ENCODE measurements at places on chromosomes 11 and 22.

DNA sequence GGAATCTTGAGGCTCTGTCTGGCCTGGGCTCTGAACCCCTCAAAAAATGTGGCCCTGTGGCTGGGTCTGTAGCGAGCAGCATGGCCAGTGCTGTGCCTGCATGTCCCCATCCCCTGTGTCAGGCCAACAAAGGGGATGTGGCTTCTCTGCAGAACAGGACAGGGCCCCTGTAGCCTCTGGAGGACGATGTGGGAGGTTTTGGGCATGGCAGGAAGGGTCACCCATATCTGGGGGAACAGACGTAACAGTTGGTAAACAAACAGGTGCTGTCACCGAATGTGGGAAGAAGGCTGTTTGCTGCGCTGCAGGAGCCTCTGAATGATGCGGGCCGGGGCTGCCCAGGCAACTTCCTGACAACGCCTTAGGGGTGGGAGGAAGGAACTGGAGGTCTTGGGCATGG is 35.0 kb downstream of the LRP5 start:
- no peak for DNase-seq

GRCh38 chr11:58622344-58622743 is at the start of gene CNTF:
CNTF (plus strand) TSS chr11:58622665; CDS start chr11:58622753, 88 bp downstream.
- DNase-seq = no peak

DNA sequence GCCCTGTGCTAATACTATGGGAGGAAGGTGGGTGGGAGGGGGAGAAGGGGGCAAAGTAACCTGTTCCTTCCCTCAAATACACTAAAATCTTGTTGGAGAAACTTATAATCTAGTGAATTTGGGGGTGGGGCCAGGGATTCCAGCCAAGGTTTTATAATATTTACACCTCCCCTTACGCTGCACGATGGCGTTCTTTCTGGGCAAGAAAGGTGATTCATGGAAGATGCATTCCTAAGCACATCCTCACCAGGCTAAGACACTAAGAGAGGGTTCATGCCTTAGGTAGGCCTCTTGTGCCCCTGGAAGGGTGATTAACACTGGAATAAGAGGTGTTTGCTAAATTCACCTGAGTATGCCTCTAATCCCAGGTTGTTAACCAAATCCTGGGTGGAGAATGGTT is 82.6 kb downstream of the BARX2 start:
- no peak for DNase-seq

DNA sequence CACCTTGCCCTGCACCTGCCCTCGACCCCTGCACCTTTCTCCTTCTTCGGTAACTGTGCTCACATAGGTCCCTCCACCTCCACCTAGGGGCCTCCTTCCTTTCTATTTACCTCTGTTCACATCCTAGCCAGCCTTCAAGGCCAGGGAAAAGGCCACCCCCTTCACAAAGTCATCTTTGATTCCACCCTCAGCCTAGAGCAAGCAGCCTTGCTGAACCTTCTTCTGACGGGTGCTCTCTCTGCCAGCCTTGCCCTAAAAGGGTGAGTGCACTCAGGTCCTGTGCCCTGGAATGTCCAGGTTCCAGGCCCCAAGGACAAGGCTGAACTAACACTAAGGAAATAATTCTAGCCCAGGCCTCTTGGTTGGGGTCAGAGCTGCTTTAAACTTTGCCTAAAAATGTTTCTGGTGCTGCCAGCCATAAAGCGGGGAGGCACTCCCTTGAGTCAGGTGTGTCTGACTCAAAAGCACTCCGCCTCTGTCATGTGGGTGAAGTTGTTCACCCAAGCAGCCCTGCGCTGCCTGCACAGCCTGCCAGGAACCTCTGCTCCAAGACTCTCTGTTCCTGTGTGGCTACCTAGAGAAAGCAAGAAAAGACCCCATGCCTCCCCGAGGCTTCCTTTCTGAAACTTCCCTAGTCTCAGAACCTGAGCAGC is 9.2 kb upstream of the FAM83F start:
- no peak for DNase-seq

- DNase-seq = no peak
These were observed 110.3 kb downstream of the BRD1 start for GRCh38 chr22:49717322-49717919.

DNA sequence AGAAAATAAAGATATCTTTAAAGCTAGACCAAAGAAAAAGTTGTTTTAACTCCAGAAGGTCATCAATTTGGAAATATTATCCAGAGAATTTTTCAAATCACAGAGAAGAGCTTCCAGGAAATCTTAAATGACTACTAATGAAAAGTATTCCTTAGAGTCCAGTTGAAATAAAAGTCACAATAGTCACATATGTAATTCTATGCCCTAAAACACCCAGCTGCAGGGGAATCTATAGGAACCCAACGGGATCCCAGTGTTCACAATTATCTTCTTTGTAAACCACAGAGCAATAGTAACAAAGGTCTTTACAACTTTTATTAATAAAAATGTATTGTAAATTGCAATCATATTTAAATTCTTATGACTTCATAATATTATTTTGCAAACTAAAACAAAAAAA is 27.1 kb downstream of the MPPED2 start:
- no peak for DNase-seq

GRCh38 chr11:8564526-8564925 is 29.5 kb downstream of the STK33 start:
- DNase-seq = no peak

- DNase-seq = no peak
These were observed 46.5 kb downstream of the TMEM123 start for GRCh38 chr11:102406099-102406498.

DNA sequence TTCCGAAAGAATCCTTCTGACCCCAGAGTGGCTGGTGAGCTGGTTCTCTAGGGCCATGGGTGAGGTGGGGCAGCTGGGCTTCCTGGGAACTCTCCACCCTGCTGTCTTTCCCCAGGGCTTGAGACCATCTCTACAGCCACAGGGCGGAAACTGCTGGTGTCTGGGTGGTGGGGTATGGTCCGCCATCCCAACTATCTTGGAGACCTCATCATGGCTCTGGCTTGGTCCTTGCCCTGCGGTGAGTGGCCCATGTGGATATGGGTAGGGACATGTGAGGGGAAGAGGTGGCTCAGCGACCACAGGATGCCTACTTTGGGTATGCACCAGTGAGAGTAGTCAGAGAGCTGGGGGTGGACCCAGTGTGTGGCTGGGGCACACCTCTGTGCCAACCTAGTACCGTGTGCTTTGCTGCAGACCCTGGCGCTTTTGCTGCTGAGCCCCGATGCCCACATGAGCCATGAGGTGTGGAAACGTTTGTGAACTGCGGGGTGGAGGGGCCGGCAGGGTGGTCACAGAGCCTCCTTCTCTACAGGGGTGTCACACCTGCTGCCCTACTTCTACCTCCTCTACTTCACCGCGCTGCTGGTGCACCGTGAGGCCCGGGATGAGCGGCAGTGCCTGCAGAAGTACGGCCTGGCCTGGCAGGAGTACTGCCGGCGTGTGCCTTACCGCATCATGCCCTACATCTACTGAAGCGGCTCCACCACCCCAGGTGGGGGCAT is 2.0 kb downstream of the ZNHIT2 start:
- DNase-seq = no peak

DNA sequence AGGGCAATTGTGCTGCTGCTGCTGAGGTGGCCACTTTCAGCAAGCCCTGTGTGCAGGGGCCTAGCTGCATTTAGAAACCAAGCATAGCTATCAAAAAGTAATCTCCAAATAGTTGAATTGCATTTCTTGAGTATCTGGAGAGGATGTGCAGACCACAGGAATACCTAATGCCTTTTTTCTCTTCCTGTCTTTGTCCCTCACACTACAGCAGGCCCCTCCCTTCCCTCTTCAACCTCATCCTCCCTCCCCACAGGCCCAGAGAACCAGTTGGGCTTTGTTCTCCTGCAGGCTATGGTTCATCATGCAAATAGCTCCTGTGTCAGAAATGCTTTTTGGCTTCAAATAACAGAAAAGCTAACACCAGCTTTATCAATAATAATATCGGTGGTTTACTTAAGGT is 47.7 kb downstream of the DKK3 start:
- no peak for DNase-seq

DNA sequence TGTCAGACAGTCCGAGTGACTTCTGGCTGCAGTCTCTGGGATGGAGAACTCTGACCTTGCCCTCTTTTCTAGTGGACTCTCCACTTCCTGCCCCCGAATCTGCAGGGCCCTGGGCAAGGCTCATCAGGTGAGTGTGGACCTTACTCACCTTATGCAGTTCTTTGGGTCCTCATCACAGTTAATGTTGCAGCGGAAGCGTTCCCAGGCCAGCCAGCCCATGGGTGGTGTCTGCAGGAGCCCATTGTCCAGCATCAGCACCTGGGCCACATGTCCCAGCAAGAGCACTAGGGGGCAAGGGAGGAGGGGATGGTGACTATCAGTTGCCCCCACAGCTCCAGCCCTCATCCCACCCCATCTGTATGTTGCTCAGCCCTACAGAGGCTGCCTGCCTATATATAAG is 2.3 kb downstream of the NAGA start:
- no peak for DNase-seq

- DNase-seq = no peak
These were observed 20.9 kb downstream of the PANX1 start for GRCh38 chr11:94149431-94150017.

- DNase-seq = no peak
These were observed 430.8 kb upstream of the CNTN5 start for GRCh38 chr11:98589967-98590366.

DNA sequence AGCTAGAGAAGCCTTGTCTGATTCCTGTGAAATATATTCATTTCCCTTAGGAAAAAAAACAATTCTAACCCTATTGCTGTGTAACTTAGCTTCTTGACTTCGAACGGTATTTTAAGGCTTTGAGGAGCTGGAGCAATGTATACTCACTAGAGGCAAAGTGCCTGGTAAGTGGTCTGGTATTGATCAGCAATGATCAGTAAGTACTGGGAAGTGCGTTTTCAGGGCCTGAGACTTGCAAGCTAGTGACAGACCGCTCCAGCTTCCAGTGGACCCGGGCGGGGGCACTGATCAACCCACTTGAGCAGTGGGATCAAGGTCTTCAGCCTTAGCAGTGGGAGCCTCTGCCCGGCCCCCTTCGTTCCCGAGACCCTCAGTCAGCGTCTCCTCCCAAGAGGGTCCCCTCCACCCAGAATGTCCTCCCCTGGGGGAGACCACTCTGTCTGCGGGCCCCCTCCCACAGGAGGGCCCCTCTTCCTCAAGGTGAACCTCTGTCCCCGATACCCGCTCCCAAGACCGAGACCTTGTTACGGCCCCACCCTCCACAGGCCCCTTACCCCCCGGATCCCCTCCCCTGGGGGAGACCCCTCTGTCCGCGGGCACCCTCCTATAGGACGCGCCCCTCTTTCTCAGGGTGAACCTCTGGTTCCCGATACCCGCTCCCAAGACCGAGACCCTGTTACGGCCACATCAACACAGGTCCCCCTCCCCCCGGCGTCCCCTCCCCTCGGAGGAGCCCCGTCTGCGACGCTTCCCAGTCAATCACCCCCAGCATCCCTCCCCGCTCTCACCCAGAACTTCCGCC is 452 bp upstream of the ATXN10 start:
- DNase-seq = no peak

- no peak for DNase-seq
These were observed 9.4 kb downstream of the UEVLD start for GRCh38 chr11:18578975-18579598.

- no peak for DNase-seq
These were observed 3.8 kb downstream of the AMOTL1 start for GRCh38 chr11:94771951-94772350.

GRCh38 chr22:45998638-45999378 is 21.8 kb upstream of the WNT7B start:
- DNase-seq = no peak

DNA sequence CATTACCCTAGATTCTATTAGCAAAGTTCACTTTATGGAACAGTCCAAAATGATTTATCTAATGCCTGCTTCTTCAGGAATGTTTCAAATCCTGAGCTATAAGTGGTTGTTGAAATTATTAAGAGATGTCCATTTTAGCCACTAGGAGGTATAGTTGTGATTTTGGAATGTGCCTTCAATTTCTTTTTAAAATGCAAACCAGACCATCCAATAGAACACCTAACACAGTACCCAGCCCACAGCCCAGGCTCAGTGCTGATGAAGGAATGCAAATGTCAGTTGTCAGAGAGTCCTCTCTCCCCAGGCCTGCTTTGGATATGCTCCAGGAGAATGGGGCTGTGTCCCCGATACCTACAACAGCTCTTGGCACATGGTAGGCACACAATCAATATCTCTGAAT is 85.8 kb upstream of the E2F8 start:
- no peak for DNase-seq

- no peak for DNase-seq
These were observed 8.3 kb upstream of the SLC39A13 start for GRCh38 chr11:47399860-47400767.

GRCh38 chr11:28259177-28259843 is 151.1 kb downstream of the METTL15 start:
- DNase-seq = no peak

DNA sequence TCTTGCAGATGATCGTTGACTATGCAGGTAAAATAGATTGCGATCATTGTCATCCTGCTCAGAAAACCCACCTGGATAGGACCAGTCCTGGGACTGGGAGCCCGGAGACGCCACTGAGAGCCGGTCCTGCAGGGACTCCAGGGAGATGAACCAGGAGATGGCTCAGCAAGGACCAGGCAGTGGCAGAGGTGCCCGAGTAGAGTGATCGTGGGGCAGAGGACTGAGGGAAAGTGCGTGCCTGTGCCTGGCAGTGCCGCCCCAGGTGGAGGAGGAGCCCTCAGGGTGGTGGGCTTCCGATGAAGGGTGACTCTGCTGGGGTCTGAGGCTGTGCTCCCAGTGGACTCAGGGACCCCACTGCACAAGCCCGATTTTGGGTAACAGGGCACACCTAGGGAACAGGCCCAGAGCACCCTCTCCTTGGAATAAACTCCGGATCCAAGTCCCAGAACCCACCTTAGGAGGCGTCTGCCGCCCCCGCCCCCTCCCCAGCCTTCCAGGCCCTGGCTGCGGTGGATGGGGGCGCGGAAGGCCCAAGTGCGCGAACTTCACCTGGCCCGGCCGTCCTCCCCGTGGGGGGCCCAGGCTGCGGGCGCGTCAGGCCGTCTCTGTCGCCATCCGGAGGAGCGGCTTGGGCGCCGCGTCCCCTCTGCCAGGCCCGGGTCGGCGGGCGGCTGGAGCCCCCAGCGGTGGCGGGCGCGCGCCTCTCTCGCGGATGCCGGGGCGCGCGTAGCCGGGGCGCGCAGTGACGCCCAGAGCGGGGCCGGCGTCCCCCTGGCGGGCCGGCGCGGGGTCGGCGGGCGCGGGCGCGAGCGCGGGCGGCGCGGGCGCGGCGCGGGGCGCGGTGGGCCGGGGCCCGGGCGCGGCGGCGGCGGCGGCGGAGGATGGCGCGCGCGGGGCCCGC is 1338.8 kb downstream of the BRD1 start:
- DNase-seq = no peak

DNA sequence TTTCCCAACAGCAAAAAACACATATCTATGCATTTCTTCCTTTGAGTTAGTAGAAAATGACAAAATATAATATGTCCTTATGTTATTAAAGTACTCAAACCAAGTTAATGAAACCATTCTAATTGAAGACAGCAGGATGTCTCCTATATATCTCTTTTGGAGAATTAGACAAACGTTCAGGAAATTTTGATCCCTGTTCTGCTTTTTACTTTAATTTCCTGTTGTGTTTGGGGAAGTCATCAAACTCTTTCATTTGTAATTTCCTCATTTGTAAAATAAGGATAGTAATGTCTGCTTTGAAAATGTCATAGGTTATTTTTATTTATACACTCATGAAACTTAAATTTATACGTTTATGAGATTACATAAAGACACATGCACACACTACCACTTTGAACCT is 281.8 kb upstream of the ANO5 start:
- no peak for DNase-seq

- DNase-seq = no peak
These were observed 17.5 kb upstream of the SYT7 start for GRCh38 chr11:61598374-61598773.
